Cardiac fibroblast (primary cell): ENCODE measurements at places on chromosomes 3 and 15.

DNA sequence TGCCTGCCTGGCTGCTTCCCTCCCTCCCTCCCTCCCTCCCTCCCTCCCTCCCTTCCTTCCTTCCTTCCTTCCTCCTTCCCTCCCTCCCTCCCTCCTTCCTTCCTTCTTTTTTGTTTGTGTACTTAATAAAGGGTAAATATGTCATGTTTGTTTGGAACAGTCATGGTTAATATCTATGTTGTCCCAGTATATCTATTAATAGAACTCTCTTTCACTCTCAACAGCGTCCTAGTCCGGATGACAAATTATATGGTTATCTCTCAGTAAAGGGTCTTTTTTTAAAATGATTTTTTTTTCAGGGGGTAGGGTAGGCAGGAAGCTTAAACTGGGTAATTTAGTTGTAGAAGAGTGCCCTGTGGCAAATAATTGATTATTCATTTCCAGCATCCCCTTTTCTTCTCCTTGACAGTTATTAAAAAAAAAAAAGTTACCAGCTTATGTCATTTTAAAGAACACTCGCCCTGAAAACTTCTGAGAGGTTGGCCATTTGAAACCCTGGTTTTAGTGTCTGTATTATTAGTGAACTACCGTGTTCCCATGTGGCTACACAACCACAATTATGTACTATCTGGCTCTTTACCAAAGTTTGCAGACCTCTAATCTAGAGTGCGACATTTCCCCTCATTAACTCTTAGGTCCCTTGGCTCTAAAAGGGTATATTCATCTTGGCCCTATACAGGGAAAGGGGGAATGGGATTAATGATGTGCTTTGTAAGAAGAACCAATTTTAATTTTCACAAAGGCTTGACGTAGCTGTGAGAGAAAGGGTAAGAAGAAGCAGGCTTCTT lies 13.7 kb downstream of the TAGLN3 start:
- peak; percentile 48 for DNase-seq

- peak; percentile 81 for DNase-seq
Observed at GRCh38 chr3:156509189-156510174, 45.4 kb downstream of the SSR3 start.

DNA sequence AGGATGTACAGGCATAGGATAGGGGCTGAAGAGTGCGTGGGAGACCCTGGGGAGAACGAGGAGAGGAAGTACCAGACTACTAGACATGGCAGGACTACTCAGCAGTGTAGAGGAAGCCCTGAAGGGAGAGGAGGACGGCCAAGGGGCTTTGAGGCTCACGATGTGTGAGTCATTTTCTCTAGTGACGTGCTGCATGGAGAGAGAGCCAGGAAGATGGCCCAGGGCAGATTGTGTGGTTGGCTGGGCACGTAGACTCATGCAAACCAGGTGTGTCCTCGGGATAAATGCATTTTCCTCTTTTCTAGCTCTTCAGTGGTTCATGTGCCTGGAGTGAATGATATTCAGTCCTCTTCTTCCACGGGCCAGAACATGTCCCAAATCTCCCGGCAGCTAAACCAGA lies 115.0 kb upstream of the ABHD17C start:
- peak; percentile 69 for DNase-seq

GRCh38 chr3:128036119-128036518 lies 16.1 kb upstream of the SEC61A1 start:
- no peak for DNase-seq

DNA sequence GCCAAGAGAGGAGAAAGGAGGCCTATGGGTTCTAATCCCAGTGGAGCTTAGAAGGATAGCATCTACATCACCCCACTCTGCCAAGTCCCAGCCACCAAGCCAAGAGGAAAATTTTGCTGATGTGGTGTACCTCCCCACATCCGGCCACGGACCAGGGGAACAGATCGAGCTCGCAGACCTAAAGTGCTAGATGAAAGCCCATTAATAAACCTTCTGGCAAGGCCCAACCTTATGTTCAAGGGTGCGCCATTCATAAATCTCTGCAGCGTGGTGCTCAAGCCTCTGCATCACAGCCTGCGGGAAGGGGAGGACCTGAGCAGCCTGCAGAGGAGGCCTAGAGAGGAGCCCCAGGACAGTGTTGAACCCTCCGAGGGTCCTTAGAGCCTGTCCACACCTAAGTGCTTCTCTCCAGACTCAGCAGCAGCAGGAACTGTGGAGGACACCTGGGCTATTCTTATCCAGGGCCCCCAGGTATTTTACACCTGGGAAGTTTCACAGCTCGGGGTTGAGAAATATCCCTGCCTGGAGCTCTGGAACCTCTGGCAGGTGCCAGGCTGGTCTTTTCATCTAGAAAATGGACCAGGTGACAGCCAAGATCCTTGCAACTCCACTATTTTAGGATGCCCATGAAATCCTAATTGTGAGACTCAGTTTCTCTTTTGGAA lies 68.0 kb downstream of the MRPL46 start:
- no peak for DNase-seq

DNA sequence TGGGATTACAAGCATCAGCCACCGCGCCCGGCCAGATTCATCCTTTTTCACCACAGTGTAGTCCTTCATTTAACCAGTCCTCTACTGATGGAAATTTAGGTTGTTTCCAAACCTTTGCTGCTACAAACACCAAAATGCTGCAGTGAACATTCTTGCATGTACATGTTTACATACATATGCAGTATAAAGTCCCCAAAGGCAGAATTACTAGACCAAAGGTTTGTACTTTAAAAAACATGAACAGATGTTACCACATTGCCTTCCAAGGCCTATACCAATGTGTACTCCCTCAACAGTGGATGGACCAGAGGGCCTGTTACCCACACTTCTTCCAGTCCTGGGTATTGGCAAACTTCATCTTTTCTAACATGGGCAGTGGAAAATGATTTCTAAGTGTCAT lies 51.0 kb downstream of the RLBP1 start:
- DNase-seq: no peak

DNA sequence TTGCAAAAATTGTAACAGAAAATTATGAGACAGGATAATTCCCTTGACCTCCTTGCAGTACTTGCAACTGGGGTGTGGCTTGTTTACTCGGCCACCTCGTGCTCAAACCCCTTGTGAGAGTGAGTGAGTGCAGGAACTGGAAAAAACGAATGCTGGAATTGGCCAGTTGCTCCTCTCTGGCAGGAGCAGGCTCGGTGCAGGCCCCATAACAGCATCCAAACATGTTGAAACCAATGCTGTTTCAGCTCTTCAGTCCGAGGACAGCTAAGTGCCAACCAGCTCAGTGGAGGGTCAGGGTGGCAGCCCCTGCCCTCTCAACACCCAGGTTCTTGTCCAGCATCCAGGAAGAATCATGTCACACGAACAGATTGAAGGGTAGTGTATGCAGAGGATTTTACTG lies 36.9 kb downstream of the METTL6 start:
- no peak for DNase-seq

GRCh38 chr3:2921452-2921851 lies 188.7 kb downstream of the IL5RA start:
- DNase-seq: no peak
